ENCODE measurements at places on chromosomes 2 and 18.
A peak's percentile ranks its signal among the peaks of the same experiment; 100 is the strongest.

- DNase-seq: no peak
Measured at GRCh38 chr18:3493501-3494244, 43.7 kb downstream of the TGIF1 start.

GRCh38 chr2:45974762-45975408 lies 322.3 kb upstream of the EPAS1 start:
- peak; percentile 29 for DNase-seq

DNA sequence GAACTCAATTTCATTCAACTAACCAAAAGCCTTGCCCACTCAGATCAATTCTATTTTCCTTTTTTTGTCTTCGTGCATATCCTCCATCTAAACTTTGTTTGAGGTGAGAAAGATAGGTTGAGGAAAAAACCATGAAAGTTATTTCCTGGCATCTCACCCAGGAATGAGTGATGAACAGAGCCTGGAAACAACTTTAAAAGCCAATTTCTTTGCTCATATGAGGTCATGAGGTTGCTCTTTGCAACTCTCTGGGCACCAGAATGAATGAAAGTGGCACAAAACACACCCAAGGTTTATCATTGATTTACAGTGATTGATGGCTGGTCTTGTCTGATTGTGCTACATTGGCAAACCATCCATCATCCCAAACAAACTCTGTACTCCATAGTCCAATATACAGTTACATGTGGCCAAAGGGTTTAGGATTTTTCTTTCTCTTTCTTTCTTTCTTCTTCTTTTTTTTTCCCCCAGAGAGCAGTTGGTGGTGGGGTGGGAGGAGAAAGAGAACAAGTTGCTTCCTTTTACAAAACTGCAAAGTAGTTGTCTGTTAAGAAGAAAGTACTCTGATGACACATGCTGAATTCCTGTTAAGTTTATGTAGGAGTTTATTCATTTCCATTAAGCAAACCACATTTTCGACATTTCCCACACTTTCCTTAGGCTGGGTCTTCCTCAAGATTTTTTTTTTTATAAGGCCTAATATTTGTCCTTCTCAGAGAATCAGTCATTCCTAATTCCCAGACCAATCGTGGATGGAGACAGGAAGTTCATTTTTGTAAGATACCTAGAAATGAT lies 575.9 kb upstream of the ZEB2 start:
- no peak for DNase-seq

DNA sequence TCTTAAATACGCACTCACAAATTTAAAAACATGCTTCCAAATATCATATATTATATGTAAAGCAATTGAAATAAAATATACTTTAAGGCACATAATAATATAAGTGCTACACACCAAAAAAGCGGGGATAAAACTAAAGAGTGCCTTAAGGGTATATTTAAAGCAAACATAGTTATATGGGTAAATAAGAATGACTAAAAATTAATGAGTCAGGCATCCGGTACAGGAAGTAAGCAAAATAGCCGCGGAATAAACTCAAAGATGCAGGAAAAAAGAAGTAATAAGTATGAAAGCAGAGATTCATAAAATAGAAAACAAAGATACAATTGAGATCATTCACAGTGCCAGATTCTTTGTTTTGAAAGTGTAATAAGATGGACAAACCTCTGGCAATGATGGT lies 503.5 kb upstream of the SOX11 start:
- DNase-seq: no peak

DNA sequence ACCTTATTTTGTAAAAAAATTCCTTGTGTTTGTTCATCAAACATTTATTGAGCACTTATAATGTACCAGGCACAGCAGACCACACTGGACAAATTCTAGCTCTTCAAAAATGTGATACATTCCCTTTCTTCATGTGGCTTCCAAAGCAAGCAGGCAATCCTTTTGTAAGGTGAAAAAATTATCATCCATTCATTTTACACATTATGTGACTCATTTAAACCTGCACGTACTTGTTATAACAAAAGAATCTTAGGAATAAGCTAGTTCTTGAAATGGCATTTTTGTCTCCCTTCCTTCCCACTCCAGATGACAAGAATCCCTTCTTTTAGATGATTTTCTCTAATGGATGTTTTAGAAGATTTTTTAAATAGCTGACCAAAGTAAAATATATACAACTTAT lies 104.6 kb downstream of the KLF7 start:
- DNase-seq: no peak

GRCh38 chr18:62660691-62661090 lies 54.6 kb upstream of the PHLPP1 start:
- DNase-seq: no peak

DNA sequence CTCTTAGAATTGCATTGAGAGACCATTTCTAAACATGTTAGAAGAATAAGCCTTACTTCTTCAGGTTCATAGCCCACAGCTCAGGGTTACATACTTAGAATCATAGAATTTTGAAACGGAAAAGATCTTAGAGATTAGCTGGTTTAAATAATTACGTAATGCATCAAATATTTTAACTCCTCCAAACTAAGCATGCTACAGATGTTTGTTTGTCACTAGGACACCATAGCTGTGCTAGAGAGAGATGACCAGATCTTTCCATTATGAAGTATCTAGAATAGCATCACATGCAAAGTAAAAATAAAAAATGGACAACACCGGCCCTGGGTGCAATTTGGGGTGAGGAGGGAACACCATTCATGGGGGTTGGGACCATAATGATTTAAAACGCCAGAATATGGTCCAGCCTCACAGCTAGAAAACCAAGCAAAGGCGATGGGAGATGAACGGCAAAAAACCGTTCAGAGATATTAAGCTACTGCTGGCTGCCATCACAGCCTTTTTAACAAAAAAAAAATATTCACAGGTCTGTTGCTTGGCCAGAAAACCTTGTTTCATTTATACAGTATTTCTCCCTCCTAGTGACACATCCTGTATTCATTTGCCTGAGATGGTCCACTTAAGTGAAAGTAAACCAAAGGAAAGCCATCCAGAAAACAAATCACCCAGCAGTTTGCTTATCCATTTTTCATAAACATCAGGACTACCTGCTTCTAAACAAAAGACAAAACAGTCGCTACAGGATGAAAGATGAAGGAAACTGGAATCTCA lies 94.2 kb downstream of the EPHA4 start:
- no peak for DNase-seq

- DNase-seq: no peak
Measured at GRCh38 chr2:667332-667999, 9.7 kb downstream of the TMEM18 start.

- no peak for DNase-seq
Measured at GRCh38 chr2:96336104-96336775, 674 bp downstream of the NCAPH start.

- no peak for DNase-seq
Measured at GRCh38 chr2:173290518-173290917, 64.2 kb upstream of the CDCA7 start.

DNA sequence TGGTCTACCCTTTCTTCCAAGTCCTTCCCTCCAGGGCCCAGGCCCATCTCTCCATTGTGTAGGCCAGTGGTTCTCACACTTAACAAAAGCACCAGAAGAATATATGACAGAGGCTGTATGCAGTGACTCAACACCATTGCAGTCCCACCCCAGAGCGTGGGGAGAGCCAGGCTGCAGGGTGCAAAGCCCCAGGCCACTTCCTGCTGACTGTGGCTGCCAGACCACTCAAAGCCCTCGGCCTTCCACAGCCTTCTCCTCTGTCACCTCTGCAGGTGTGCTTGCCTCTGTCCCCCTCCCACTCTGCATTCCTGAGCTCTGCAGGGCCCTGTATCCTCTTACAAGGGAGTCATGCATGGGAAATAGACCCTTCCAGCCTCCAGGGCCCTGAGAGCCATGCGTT lies 40.4 kb upstream of the ARHGEF4 start:
- DNase-seq: no peak

DNA sequence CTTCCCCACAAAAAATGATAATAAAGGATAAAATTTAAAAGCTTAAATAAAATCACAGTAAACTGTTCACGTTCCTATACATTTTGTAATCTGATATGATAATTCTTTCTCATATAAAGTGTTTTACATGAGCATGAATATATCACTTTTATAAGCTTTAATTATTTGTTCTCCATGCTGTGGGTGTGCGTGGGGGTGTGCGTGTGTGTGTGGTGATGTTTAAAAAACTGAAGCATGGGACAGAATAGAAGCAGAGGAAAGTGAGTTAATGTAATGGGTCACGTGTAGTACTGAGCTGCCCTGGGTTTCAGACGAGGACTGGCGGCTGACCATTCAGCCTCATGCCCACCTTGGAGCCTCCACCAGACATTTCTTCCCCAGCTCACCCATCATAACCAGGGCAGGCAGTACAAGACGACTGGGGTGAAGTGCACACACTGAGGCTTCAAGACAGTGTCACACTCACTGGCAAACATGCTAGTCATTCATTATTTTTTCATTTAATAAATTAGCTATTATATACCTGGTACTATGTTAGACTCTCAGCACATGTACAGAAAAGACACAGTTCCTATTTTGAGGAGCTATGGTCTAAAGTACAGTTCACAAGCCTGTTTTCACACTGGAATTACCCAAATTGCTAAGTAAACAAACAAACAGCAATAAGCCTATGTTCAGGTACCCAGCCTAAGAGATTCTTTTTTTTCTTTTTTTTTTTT lies 97.2 kb upstream of the LPIN2 start:
- no peak for DNase-seq

DNA sequence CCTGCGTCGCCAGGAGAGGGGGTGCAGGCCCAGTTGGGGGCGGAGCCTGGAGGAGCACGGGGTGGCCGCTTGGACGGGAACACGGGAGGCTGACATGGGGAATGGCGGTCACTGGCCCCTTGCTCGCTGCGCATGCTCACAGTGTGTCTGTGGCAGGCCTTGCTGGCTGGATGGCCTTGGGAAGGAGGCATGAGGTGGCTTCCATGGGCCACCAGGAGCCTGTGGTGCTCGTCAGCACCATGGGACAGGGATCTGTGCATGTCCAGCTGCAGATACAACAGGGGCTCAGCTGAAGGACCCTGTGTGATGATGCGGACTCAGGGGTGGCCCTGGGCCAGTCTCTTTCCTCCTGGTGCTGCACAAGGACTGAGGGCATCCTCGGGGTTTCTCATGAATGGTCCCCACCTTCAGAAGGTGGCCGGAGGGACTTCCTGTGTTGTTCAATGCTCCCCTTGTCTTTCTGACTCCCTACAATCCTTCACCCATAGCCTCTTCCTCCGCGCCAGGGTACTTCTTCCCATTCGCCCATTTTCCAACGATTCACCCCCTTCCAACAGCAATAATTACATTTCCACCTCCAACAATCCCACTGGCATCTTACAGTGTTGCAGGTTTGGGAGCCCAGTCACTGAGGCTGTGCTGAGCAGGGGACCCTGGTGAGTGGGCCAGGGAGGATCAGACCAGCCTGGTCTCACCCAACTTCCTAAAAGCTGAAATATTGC lies 3.4 kb upstream of the SP140L start:
- no peak for DNase-seq

DNA sequence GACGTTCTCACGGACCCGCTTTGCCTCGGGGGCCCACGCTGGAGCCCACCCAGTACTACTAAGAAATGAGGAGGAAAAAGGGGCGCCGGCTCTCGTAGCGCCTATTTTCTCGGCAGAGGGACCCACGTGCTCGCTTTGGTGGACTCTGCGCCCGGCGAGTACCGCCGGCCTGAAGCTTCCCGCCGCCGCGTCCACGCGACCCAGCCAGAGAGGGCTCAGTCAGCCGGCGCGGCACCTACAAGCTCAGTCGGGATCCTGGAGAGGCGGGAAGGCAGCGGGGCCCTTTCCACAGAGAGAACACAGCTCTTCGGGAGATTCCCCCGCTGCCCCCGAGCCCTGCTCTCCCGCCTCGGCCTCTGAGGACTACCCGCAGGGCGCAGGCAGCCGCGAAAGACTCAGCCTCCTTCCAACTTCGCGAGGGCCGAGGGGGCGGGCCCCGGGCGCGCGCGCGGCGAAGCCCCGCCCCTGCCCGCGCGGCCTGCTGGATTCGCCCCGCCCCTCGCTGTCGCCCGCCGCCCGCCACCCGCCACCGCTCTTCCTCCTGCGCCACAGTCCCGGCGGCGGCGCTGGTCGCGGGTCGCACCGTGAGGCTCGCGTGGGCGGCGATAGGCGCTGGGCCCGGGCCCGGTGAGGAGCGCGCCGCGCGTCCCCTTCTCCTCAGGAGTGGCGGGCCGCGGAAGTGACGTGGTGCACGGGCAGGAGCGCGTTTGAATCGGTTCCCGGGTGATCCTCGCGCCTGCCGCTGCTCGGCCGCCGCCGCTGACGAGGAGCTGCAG lies at the start of gene SMCHD1:
Gene SMCHD1 (plus strand): TSS at position 549 of the 776 bp plus-strand sequence. CDS start 350 bp downstream, outside the sequence.
- peak; percentile 94 for DNase-seq

- no peak for DNase-seq
Measured at GRCh38 chr2:162887902-162888301, 49.3 kb upstream of the KCNH7 start.

- no peak for DNase-seq
Measured at GRCh38 chr2:109644571-109645275, 30.6 kb downstream of the SOWAHC start.

GRCh38 chr2:29224693-29225551 lies 109.7 kb downstream of the CLIP4 start:
- no peak for DNase-seq

DNA sequence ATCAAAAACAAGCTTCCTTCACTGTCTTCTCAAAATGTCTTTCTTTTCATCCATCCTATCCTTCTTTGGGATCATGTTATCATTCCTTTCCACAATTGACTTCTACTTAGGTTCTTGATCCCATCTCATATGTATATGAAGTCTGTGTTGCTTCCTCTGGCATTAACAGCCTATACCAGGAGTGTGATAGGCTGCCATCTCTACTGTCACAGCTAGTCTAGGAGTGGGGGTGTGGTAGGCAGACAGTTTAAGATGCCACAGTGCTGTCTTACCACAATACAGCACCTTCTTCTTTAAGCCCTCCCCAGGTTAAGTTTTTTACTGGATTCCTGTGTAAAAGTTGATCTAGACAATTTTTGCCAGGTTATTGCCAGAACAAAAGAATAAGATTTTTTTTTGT lies 3.7 kb upstream of the HTR2B start:
- DNase-seq: no peak

- no peak for DNase-seq
Measured at GRCh38 chr2:177758591-177759371, 313.8 kb downstream of the PDE11A start.

GRCh38 chr2:149448315-149448714 lies 117.9 kb downstream of the LYPD6 start:
- no peak for DNase-seq

DNA sequence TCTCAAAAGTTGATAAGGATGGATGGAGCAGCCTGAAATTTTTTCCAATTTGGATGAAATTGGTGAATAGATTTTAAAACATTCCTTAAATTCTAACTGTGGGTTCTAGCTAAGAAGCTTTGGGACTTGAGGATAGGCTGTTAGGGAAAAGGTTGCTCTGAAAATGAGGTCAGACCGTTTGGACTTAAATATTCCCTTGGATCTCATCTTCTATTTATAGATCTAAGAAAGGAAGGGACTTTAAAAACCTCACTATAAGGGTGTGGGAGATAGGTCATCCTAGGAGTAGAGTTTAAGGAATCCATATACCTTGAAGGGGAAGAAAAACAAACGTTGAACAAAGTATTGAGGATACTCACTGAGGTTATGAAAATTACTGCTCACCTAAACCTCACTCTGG lies 17.4 kb upstream of the SNORC start:
- no peak for DNase-seq

GRCh38 chr2:154484338-154485099 lies 214.0 kb upstream of the KCNJ3 start:
- DNase-seq: no peak
